Activated T-helper 1 cell treated with anti-CD3 and anti-CD28 coated beads, Interleukin-2, amount 50 U/mL, for 16 hours (primary cell): ENCODE measurements at places on chromosomes 7 and 10.

DNA sequence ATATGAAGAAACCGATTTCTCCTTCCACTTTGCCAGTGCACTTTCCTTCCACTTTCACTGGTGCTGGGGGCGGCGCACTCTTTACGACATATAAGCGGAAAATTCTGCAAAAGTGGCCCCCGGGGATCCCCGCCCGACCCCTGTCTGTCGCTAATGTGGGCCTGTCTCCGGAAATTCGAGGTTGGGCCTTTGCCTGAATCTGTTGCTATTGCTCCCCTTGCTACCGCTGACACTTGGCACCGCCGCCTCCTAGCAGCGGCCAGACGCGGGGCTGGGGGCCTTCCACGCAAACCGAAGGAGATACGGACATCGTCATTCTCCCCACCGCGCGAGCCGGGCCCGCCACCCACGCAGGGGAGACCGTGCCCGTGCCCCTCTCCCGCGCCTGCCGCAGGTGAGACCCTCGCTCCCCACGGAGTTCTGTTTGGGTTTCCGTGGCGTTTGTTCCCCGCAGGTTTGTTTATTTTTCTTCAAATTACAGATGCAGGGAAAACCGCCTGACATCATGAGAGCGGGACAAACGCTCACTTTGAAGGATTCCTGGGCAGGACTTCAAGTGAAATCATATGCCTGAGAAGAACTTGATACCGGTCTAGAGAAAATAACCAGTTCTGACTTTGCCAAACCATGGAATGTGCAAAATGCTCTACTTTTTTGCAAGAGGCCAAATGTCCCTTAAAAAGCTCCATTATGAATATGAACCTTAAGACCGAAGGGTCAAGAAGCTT lies 5.0 kb downstream of the TWIST1 start:
- DNase-seq, result no peak

GRCh38 chr10:88968391-88968790 lies 15.8 kb upstream of the ACTA2 start:
- DNase-seq, result no peak

- DNase-seq, result peak; percentile 8
These were observed 2.4 kb downstream of the SFMBT2 start for GRCh38 chr10:7408291-7409044.

DNA sequence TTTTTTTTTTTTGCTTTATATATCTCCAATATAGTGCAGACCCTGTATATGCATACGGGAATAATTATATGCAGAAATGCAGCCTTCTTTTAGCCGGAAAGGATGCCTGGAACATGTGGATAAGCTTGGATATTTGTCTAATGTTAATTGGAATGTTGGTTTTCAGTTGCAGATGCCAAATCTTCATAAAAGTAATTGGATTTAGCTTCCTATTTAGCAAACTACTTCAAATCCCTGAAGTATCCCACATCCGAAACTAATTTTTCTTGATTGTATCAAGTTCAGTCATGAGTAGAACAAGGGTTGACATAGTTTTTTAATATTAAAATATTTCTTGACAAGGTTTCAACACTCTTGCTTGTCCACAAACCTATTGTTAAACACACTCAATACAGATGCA lies 281.7 kb downstream of the BBS9 start:
- DNase-seq, result no peak

DNA sequence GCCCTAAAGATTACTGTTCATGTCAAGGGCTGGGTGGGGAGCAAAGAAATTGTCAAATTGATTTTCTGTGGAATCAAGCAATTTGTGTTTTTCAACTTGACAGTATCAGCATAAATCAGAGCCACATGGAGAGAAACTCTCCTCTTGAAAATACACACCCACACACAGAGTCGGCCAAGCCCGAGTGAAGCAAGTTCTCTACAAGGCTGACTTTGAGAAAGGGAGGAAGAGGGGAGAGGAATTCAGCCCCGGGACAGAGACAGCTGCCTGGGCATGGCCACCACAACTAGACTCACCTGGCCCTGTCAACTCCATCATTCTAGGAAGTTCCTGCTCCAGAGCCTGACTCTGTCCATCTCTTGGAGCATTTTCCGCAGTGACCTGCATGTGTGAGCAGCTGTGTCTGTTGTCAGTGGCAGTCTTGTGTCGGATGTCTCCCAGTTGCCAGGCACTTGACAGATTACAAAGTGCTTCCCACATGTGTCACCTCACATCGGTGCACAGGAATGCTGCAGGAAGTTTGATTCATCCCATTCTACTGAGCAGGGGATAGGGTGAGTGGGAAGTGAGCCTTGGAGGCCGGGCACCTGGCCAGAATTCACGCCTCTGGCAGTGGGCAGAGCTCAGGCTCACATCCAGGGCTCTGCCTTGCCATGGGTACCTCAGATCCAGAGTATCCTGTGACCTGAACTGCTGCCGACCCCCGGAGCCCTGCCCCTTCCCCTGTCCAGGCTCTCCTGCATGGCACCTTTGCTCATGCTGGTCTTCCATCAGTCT lies 37.9 kb downstream of the ADAM12 start:
- no peak for DNase-seq

DNA sequence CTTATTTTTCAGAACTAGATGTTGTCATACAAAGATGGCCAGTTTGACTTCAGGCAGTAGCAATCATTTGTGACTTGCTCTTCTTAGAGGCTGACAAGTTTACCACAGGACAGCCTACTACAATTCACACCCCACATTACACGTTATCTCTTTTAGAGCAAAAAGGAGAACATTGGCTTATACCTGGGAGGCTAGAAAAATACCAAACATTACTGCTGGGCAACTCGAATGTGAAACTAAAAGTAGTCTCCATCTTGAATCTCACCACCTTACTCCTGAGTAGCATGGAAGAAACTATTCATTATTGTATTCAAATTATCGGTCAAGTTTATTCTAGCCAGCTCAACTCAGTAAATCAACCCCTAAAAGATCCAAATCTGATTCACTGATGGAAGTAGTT lies 90.7 kb upstream of the TMEM26 start:
- DNase-seq, result no peak

GRCh38 chr7:22546769-22547168 lies 46.8 kb upstream of the STEAP1B start:
- no peak for DNase-seq

DNA sequence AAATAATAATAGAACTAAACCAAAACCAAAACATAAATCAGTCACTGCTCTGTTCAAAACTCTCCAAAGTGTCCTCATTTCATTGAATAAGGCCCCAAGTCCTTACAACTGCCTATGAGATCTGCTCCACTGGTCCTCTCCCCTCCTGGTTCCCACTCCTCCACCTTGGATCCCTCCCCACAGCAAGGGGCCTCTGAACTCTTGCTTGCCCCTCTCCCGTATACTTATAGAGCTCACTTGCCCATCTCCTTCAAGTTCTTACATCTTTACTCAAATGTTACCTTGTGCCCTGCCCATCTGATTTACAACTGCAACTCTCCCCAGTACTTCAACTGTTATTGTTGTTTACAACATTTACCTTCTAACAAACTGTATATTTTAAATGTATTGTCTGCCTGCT lies 819 bp downstream of the POLD2 start:
- no peak for DNase-seq

DNA sequence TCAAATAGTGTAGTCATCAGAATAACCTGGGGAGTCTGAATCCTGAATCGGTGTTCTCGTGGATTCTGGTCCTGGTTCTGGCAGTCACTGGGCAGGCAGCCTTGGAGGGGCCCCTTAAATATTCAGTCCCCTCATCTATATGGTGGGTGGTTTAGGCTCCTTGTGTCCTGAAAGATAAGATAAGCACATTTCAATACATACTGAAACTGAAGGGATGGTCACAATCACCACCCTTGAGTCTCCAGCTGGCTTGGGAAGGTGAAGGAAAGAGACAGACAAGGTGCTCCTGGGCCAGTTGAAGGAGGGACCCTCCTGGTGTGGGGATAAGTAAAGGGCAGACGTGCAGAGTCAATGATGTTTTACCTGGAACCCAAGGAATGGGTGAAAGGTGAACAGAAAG lies 146.7 kb downstream of the CXCL12 start:
- DNase-seq, result no peak

DNA sequence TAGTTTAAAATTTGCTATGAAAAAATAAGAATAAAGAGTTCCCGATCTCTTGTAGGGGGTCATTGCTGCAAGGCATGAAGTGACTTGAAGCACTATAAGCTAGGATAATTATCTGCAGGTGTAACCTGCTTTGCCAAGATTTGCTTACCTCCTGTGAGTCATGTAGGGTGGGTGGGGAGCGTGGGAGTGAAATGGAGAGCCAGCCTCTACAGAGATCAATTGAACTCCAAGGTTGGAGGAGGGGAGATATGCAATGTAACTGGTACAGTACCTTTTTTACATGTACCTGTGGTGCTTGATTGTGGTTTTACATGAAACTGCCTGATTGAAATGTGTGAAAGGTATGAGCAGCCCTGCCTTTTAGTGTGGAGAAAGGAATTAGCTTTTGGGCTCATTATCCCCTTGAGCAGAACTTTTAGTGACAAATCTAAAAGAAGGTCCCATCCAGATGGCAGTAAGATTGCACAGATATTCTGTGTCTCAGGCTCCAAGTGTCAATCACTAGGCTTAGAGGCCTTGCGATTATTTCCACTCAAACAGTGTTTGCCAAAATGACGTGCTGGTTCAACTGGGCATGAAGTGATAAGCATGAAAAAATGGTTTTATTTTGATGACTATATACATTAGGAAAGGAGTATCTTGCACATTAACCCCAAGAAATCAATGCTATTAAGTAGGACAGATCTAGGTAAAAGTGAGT lies 138.6 kb upstream of the GRB10 start:
- no peak for DNase-seq

DNA sequence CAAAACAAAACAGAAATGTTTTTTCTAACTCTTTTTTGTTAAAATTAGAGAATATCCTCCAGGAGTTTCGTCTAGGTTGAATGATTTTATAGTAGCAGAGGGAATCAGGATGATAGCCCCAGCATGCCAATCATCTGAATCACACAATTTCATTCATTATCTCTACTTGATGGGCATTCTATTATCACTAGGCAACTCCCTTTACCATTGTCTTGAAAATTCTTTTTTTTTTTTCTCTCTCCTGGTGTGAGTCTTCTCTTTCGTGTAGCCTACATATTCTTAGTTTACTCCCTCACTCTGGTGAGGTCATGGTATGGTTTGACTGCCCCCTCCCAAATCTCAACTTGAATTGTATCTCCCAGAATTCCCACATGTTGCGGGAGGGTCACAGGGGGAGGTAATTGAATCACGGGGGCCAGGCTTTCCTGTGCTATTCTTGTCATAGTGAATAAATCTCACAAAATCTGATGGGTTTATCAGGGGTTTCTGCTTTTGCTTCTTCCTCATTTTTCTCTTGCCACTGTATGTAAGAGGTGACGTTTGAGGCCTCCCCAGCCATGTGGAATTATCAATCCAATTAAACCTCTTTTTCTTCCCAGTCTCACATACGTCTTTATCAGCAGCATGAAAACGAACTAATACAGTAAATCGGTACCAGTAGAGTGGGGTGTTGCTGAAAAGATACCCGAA lies 105.0 kb downstream of the OTUD1 start:
- DNase-seq, result no peak

GRCh38 chr10:60130130-60130579 lies 223.8 kb upstream of the CCDC6 start:
- DNase-seq, result no peak

DNA sequence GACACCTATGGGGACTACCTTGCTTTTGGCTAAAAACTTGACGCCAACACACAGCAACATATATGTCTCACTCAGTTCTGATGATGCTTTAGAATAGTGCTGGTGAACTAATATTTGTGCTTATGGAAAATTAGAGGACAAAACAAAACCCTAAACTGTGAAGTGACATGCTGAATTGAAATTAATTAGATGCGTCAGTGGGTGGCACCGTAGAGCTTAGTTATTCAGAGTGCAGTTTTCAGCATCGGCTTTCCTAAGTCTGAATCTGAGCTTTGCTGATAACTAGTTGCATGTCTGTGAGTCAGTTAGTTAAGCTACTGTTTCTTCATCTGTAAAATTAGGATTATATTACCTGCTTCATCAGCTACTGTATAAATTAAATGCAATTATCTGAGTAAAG lies 245.0 kb upstream of the SORCS1 start:
- no peak for DNase-seq

GRCh38 chr7:44748045-44748947 lies at the start of gene ZMIZ2:
TSS of gene ZMIZ2 (plus strand) at chr7:44748847. CDS start at chr7:44756250, 7,403 bp downstream.
- DNase-seq, result peak; percentile 85

DNA sequence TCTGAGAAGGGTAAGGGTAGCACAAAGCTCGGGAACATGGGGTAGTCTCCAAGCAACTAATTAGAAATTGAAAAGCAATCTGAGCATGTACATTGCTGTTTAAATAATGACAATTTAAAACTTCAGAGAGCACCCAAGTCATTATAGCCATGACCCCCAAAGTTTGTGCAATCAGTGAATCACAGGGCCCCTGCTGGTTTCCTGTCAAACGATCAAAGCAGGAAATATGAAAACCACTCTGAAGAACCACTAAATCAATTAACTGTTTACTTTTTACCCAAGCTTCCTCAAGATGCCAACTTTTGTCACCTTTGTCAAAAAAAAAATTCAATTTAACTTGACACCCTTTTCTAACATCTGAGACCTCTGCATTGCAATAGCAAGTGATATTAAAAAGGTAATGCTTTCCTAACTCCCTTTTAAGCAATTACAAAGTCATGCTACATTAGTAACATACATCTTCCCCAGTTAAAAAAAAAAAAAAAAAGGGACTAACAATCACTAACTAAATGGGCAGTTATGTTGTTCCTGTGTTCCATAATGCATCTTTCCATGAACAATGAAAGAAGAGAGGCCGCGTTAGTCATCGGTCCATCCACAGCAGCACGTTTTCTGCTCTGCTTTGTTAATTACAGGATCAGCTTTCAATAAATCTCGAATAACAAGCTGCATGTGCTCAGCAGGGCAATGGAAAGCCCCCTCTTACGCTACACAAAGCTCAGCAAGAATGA lies 80.6 kb downstream of the ETV1 start:
- no peak for DNase-seq

GRCh38 chr7:73515178-73515577 lies 6.9 kb downstream of the BAZ1B start:
- no peak for DNase-seq

GRCh38 chr7:48617508-48617907 lies 306.8 kb upstream of the CDC14C start:
- DNase-seq, result no peak

DNA sequence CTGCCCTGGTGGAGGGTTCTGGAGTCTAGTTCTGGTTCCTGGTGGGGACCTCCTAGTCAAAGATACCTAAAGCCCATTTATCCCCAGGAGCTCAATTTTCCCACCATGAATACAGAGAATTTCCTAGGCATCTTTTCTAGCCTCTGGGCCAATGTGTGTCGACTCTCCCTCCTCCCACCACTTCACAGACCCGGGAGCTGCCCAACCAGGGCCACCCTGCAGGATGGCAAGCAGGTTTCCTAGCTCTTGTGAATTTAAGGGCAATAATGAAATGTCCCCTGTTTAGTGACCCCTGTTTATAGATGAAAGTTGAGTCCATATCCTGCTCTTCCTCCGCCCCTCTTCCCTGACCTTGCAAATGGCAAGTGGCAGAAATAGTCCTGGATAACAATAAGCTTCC lies 9.4 kb downstream of the DLX5 start:
- DNase-seq, result no peak

GRCh38 chr7:42869131-42870020 lies 42.5 kb downstream of the C7orf25 start:
- peak; percentile 10 for DNase-seq
